NCI-H187 (cell line): ENCODE measurements at places on chromosomes 11 and 22.
A peak's percentile ranks its signal among the peaks of the same experiment; 100 is the strongest.

GRCh38 chr11:6388748-6389147 is 1.5 kb upstream of the SMPD1 start:
- DNase-seq: no peak

DNA sequence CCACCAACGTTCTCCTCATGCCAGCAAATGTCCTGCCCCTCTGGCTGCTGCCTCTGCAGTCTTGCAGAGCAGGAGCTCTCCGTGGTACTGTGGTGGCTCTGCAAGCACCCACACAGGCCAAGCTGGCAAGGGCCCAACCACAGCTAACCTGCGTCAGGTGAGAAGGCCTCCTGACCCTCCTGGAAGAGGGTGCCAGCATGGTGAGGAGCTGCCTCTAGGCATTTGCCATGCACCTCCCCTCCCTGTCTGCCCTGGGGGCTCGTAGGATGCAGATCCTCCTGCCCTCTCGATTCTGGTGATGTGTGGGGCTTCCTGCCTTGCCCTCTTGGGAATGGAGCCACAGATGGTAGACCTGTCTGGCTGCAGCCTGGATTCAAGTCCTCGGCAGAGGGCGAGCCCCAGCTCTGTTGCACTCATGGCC is 1408.8 kb downstream of the TBC1D22A start:
- no peak for DNase-seq

GRCh38 chr11:95764267-95764898 is 25.2 kb downstream of the FAM76B start:
- DNase-seq: no peak

- no peak for DNase-seq
These were observed 7.2 kb downstream of the RPL27A start for GRCh38 chr11:8689726-8690255.

DNA sequence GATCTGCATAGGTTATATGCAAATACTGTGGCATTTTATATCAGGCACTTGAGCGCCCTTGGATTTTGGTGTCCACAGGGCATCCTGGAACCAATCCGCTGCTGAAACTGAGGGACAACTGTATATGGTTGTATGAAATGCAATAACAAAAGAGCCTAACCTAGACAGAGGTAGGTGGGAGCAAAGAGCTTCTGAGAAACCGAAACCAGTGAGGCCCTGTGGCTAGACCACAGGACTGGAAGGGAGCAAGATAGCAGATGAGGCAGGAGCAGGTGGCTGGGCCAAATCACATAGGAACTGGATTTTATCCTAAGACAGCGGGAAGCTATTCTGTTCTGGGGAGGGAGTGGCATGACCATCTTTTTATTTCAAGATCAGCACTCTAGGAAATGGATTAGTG is 30.1 kb downstream of the RCN1 start:
- DNase-seq: no peak

DNA sequence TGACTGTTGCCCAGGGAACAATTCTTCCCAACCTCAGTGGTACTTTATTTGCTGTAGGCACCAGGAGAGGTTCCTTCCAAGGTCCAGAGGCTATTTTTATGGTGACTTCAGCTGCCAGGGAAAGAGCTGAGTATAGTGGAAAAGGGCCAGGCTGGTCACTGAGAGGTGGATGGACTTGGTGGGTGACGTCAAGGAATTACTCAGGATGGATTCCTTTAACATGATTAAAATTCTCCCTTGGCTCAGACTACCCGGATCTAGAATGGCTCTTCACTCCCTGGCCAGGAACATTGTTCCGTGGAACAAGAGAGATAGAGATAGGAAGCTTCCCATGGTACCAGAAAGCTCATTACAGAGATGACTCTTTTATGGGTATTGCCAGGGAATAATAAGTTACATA is 8.7 kb upstream of the CALCA start:
- no peak for DNase-seq

- no peak for DNase-seq
These were observed 9.1 kb upstream of the TUB start for GRCh38 chr11:8071616-8072581.

- DNase-seq: peak; percentile 55
These were observed 19.5 kb downstream of the AMPD3 start for GRCh38 chr11:10474551-10474950.

- no peak for DNase-seq
These were observed 184.3 kb downstream of the C11orf87 start for GRCh38 chr11:109606256-109606655.

GRCh38 chr11:1772270-1773130 is 8.8 kb upstream of the CTSD start:
- DNase-seq: no peak

DNA sequence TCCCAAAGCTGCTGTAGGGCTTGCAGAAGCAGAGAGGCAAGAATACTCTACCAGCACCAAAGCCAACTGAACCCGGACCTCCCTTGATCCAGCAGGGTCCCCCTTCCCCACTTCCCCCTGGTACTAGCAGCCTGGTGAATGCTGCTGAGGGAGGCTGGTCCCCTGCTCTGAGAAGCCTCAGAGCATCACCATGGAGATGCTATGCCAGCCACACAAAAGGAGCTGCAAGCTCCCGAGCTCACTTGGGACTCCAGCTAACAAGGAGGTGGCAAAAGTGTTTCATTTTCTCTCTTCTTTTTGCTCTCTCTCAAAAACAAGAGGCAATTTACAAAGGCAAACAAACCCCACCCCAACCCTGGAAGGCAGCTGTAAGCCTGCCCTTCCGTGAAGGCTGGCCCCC is 509.8 kb downstream of the BUD13 start:
- DNase-seq: no peak

- no peak for DNase-seq
These were observed 321.8 kb downstream of the TBC1D22A start for GRCh38 chr22:47084226-47084625.

- no peak for DNase-seq
These were observed 1.4 kb downstream of the MICAL2 start for GRCh38 chr11:12111549-12112520.

DNA sequence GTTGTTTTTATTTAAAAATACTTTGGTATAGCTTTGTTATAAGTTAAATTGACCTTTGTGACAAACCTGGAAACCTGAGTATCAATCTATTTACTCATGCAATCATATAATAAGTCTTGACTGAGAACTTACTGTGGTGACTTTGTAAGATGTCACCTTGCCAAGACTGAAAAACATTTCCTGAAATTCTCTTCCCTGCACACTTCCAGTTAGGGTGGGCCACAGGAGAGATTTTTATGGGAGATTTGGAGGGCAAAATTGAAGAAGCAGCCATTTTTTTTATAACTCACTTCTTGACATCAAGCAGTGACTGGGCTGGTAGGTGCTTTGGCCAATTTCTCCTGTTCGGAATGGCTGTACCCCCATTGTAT is 31.4 kb upstream of the GLYAT start:
- no peak for DNase-seq
